ENCODE measurements at places on chromosomes 16 and 17.

DNA sequence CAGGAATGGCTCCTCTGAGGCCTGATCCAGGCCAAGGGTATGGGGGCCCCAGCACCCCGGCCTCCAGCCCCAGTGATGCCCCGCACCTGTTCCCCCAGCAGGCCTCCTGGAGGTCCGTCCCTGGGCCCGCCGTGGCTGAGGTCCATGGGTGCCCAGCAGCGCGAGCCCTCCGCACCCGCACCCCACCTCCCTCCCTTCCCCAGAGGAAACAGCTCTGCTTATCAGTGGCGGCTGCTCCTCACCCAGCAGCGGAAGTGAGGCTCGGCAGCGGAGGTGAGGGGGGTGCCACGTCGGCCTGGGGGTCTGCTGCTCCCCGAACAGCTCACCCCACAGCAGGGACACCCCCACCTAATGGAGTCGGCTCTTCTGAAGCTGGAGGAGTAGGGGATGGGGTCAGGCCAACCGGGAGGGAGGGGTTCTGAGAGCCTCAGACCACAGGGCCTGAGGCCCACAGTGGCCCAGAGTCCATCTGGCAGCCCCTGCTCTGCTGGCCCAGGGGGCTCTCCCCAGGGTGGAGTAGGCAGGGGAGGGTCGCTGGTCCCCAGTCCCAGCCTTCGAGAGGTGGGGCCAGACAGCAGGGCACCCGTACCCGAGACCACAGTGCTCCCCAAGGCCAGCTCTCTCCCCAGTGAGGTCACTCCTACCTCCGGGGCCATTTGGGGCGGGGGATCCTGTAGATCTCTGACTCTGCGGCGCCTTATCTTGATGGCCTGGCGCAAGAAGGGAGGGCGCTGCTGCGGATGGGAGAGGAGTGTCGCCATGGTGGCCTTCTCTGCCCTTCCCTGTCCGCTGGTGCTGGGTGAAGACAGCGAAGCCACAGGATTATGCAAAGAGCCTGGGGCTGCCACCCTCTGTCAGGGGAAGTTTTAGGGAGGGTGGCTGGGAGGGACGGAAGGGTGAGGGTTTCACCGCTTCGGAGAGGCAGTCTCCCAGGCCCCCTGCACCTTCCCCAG lies at the start of gene UNC13D:
UNC13D (minus strand) TSS at position 828 of the 953 bp plus-strand sequence; CDS start at position 761, 67 bp downstream.
- DNase-seq, result peak; percentile 84

DNA sequence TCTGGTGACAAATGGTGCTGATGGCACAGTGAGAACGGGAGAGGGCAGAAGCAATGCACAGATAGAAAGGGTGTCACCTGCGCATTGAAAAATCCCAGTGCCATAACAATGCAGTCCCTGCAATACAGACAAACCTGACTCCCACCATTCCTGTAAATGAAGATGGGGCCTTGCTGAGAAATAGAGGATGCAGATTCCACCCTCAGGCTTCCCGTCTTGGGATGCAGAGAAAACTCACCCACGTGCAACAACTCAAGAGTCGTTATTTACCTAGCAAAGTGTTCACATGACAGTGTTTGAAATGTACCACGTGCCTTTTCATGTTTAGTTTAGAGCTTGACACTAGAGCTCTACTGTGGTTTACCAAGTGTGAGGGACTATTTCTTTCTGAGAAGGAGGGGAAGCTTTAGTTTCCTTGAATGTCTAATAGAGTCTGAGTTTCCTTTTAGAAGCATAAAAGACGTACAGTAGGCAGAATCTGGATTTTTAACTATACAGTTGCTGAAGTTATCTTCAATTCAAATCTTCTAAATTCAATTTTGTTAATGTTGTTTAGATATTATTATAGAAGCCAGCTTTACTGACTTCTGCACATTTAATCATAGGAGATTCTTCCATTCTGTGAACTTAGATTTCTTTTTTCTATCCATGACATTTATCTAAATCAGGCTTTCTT lies 35.6 kb downstream of the WWOX start:
- no peak for DNase-seq

GRCh38 chr16:61005952-61006351 lies 1030.3 kb downstream of the CDH8 start:
- DNase-seq, result no peak

- no peak for DNase-seq
Measured at GRCh38 chr16:52366983-52367382, 180.0 kb downstream of the TOX3 start.

DNA sequence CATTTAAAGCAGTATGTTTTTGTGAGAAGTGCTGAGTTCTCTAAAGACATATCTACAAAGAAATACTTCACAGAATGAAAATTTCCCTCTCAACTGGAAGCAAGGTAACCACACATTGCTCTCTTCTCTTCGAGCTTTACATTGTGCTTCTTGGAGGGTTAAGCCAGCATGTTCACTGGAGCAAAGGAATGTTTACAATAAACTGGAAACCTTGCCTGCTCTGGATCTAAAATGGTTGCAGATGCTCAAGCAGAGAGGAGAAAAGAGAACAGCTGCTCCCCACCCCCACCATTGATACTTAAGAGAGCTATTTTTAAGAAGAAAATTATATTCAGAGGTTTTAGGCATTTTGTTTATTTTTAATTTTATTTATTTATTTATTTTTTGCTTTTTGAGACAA lies 213.1 kb downstream of the CEP112 start:
- DNase-seq, result no peak

GRCh38 chr16:79639576-79640311 lies 39.2 kb upstream of the MAF start:
- DNase-seq, result no peak

DNA sequence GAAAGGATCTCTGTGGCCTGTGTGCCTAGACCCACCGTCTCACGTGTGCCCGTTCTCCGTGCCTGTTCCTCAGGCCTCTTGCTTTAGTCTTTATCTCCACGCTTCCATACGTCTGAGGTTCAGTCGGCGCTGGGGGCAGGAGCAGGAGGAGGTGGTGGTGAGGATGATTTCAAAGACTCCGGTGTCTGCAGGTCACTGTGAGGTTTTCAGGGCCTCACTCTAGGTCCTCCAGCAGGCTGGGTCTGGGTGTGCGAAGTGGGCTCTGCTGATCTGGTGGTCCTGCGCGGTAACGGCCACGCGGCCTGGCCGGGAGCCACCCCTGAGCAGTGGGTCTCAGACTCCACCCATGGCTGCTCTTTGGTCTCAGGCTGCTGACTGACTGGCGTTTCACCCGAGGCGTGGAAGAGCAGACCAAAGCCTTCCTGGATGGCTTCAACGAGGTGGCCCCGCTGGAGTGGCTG lies 14.4 kb upstream of the CLEC18A start:
- DNase-seq, result no peak

- DNase-seq, result no peak
Measured at GRCh38 chr17:79852748-79853147, 13.5 kb upstream of the CBX4 start.

DNA sequence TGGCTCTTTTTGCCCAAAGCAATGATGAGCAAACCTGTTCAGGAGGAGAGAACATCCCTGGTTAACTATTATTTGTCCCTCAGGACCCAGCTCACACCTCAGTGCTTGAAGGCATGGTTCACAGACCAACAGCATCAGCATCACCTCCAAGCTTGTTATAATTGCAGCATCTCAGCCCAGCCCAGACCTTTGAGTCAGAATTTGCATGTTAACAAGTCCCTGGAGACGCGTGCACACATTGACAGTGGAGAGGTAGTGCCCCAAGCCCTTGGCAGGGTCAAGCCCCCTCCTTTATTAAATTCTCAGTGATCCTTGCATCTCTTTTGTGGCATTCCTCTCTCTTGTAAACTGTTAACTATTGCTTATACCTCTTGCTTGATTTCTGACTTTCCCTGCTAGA lies 488.6 kb downstream of the HAPSTR1 start:
- no peak for DNase-seq

- no peak for DNase-seq
Measured at GRCh38 chr17:33277436-33278100, 15.5 kb downstream of the ASIC2 start.

DNA sequence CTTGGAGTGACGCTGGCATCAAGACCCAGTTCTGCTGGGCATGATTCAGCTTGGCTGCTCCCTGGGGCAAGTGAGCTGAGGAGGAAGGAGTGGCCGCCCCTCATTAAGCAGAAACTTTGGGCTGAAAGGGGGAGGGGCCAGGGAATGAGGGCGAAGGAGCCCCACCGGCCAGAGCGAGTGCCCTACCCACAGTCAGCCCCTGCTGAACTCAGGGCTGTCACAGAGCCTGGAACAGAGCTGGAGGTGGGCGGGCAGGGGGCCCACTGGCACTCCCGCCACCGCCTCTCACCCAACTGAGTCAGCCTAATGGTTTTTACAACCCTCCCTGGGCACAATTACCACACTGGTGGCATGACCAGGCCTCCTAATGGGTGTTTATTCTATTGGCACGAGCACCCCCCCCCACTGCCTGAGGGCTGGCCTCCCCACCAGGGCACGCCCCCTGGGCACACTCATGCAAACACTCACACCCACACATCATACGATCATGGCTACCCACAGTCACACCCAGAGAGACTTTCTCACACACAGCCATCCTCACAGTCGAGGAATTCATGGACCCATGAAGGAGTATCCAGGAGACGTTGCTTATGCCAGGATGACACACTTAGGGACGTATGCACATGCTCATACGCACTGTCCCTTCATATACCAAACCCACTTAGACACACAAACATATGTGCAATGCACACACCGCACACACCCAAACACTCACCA lies 19.2 kb downstream of the UNC119 start:
- DNase-seq, result no peak

- DNase-seq, result peak; percentile 21
Measured at GRCh38 chr17:44083250-44083849, 12.8 kb downstream of the G6PC3 start.

DNA sequence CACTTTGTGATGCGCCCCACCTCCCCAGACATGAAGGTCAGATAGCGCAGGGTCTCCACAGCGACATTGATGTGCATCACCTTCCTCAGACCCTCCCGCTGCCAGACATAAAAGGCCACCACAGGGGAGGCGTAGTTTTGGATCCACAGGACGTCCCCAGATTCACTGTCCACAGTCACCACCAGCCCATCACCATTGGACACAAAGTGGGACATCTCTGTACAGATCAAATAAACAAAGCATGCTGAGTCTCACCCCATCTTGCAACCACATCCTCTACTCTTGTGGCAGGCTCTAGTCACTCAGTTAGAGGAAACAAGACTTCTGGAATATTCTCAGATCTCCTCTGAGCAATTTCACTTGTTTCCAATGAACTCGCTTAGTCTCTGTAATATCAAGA lies 46.3 kb upstream of the ICAM2 start:
- no peak for DNase-seq

DNA sequence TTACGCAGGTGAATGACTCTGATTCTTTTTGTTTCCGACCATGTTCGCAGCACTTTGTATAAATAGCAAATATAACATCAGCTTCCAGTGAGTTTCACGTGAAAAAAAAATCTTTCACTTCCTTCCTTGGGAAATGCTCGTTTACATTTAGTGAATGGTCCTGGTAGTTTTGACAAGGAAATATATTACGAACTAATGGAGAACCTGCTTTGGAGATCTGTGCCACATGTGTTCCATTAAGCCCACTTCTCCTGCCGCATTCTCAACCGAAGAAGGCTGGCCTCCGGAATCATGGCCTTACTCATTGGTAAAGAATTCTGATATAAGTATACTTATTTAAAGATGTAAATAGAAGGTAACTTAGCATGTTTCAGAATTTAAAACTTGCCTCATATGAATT lies 3.6 kb downstream of the CRAMP1 start:
- no peak for DNase-seq

- DNase-seq, result no peak
Measured at GRCh38 chr17:9729034-9729650, 62.2 kb downstream of the DHRS7C start.

GRCh38 chr16:58030136-58030840 lies 4.7 kb downstream of the MMP15 start:
- DNase-seq, result no peak

Data from HL-60 (cell line).